ENCODE measurements at places on chromosomes 5 and 9. TPM values are rescaled to one million over a fixed set of nuclear protein-coding genes. Genes with fewer than 3 reads are reported as not detected.

GRCh38 chr9:2072752-2073405 lies 57.7 kb downstream of the SMARCA2 start:
- DNase-seq: no peak

The STING1 gene
- 27.4 TPM for total RNA-seq

The ADRB2 gene
- total RNA-seq: 2.8 TPM

GRCh38 chr5:32850817-32851496 lies 139.8 kb downstream of the NPR3 start:
- no peak for DNase-seq

DNA sequence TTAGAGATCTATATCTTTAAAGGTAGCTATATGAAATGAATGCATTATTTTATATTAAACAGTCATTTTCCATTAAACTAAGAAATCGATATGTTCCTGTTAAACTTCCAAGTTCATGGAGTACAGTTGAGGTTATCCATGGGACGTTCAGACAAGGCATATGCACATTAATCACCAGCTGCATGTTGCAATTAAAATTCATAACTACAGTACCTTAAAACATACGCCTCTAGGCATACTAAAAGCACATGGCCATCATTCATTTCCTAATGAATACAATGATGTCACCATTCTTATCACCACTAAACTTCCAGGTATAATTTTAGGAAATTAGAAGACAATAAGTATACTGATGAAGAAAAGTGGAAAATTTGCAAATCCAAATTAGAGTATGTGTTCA lies 174.3 kb downstream of the CDH12 start:
- no peak for DNase-seq
